ENCODE measurements at places on chromosomes 3 and 15.

GRCh38 chr3:156862338-156862737, 36.2 kb downstream of the LEKR1 start:
- DNase-seq, result no peak

DNA sequence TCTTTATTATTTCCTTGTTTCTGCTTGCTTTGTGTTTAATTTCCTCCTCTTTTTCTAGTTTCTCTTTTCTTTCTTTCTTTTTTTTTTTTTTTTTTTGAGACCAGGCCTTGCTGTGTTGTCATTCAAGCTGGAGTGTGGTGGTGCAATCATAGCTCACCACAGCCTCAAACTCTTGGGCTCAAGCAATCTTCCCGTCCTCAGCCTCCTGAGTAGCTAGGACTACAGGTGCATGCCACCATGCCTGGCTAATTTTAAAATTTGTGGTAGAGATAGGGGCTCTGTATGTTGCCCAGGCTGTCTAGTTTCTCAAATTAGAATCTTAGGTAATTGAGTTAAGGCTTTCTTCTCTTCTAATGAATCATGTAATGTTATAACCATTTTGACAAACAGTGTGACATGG, 22.4 kb downstream of the SLMAP start:
- DNase-seq, result no peak

DNA sequence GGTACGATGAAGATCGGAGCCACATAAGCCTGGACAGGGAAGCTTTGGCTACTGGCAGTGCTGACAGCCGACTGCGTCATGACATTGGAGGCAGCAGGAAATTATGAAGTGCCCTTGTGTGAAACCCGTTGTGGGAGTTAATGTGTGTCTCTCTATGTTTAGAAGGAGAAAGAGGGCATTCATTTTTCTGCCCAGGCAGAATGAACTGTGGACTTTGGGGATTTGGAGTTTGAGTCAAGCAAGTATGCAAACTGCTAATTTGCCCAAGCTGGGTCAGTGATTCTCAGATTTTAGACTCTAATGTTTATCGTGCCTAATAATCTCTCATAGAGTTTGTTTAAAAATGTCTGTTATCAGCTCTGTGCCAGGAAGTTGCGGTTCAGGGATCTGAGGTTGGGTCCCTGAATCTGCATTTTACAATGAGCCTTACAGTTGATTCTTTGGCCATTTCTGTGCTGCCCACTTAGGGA, 5.6 kb downstream of the CTXND1 start:
- no peak for DNase-seq

GRCh38 chr3:143810166-143810952, 37.9 kb downstream of the SLC9A9 start:
- no peak for DNase-seq

GRCh38 chr15:32855942-32856341, 138.1 kb downstream of the GREM1 start:
- DNase-seq, result peak; percentile 98

DNA sequence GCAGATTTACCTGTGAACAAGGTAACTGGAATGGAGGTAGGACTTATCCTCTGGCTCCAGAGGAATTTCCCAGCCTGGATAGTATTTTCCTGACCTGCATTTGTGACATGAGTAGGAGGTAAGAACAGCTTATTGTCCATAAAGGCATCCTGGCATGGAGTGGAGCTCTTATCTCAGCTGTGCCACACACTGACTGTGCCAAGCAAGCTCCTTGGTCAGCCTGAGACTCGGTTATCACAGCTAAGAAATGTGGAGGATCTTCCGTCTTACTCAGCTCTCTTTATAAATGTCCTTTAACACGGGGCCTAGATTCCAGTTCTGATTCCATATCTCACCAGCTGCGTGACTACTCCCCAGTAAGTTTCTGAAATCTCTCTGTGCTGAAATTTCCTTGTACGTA, 38.9 kb downstream of the SLCO3A1 start:
- no peak for DNase-seq

- DNase-seq, result no peak
Measured at GRCh38 chr3:66673293-66673692, 172.5 kb upstream of the LRIG1 start.

- DNase-seq, result no peak
Measured at GRCh38 chr3:139559541-139559940, 20.0 kb upstream of the RBP1 start.

GRCh38 chr3:83946554-83946953, 1012.2 kb upstream of the CADM2 start:
- DNase-seq, result no peak

- DNase-seq, result peak; percentile 35
Measured at GRCh38 chr3:76107935-76108570, 322.7 kb upstream of the ZNF717 start.

DNA sequence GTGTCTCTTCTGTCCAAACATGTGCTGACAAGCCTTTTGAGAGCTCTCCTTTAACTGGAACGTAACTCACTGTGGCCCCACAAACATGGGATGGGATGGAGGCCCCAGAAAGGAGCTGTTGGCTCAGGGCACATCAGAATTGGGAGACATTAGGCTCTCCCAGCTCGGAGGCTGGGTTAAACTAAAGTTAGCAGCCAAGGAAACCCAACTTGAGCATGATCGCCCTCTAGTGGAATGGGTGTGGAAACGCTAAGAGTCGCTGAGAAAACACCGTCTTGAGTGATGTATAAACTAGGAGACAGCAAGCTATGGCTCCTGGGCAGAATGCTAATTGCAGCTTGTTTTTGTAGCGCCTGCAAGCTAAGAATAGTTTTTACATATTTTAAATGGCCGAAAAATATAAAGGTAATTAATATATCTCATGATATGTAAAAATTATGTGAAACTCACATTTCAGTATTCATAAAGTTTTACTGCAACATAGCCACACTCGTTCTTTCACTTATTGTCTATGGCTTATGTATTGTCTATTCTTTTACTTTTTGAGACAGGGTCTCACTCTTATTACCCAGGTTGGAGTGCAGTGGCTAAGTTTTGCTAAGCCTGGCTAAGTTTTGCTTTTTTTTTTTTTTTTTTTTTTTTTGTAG, 138.8 kb upstream of the HACD2 start:
- peak; percentile 67 for DNase-seq

DNA sequence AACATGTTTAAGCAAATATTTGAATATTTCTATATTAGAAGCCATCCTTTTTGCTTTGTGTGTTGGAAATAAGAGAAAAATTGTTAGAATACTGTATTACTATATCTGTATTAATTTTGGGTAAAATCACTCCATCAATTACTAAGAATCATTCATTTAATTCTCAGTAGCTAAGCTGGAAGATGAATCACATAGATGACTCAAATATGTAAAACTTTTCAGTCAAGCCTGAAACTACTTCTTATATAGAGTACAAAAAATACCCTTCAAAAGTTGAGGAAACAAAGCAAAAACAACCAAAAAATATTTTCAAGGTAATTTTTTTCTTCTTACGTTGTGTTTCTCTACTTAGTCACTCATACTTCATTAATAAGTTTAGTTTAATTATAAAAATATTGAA, 205.7 kb upstream of the ROBO1 start:
- DNase-seq, result no peak

- no peak for DNase-seq
Measured at GRCh38 chr3:123432832-123433523, 15.9 kb downstream of the ADCY5 start.

DNA sequence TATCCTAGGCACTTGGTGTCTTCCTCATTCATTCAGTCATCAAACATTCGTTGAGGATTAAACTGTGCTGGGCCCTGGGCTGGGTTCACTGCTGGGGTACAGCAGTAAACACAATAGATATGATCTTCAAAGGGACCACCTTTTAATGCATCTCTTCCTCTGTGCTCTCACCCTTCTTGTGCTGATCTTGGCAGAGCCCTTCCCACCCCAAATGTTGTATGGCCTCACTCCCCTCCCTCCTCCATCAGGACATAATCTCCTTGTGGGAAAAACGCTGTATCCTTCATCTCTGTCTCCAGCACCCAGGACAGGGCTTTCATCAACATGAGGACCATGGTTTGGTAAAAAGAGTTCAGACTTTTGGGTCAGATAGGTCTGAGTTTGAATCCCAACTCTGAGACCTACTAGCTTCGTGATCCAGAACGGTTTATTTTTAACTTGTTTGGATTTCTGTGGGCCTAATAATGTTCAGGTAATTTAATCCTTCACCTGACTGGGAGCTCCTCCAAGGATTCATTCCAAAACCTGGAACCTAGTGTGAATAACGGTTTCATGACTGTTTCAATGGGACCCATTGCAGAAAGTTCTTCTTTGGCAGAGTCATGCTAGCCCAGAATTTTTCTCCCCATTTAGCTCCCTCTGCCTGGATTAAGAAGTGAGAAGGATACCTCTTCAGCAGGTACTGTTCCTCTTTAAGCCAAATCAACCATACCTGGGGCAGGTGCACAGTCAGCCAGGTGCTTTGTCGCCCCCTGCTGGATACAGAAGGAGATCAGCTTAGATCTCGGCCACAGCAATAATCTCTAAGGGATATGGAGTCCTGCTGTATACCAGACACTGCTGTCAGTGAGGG, 5.2 kb upstream of the WNT7A start:
- no peak for DNase-seq

DNA sequence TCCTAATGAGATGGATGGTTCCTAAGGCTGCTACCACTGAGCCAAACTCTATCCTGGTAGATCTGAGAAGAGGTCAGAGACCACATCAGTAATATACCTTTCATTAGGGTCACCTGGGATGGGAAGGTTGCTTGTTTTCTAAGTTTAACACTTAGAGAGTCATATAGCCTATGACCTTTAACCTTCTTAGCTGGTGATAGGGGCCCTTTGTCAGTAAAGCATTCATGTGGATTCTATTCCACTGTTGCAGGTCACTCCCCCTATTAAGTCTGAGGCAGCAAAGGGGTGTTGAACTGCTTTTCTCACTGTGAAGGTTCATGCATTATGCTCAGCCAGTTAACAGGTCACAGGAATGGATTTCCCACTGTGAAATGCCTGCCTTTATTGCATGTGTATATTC, 6.1 kb upstream of the ZNF609 start:
- no peak for DNase-seq

GRCh38 chr3:162729686-162730085, 1233.1 kb downstream of the OTOL1 start:
- DNase-seq, result no peak

DNA sequence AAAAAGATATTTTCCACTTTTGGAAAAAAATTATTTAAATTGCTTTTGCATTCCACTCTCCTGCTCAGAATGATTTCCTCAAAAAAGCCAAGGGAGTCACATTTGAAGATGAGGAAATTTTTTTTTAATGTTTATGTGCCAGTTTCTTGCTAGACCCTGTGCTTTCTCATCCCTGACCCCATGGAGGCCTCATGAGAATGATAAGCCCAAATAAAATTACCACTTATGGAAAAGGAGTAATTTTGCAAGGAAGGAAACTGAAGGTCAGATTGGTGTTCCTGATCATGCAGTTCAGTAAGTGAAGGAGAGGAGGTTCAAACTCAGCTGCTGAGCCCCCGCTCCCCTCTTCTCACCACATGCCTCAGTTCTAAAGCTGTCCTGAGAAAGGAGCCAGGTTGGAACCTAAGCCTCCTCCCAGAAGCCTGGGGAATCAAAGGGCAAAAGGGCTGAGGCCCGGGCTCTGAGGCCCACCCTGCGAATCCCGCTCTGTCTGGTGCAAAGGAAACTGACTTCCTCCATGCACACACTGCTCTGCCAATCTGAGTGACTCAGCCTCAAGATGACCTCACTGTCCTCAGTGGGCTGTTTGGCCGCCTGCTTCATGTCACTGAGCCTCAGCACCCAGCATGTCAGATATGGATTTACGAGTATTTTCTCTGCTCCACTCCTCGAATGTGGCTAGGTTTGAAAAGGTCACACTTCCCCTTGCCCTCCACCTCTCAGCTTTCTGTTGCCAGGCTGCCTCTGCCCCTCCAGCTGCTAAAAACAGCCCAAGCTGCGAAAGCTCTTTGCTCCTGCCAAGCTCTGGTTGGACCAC, 56.9 kb upstream of the FLNB start:
- DNase-seq, result peak; percentile 54

DNA sequence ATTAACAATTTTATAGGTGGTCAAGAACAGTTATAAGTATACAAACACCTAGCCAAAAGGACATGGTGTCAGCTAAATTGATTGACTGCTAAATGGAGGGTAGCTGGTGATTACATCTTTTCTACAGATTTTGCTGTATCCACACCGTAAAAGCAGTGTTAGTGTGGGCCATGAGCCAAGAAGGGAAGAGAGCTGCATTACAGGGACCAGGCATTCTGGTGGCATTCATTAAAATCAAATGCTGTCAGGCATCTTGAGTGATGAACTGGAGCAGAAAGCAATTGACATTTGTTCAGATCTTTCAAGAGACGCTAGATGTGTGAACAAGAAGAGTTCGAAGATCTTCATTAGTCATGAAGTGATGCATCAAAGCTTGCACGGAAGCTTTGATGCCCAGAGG, 177.9 kb downstream of the ARPP21 start:
- DNase-seq, result no peak

GRCh38 chr3:13217253-13217652, 144.0 kb upstream of the IQSEC1 start:
- DNase-seq, result no peak

DNA sequence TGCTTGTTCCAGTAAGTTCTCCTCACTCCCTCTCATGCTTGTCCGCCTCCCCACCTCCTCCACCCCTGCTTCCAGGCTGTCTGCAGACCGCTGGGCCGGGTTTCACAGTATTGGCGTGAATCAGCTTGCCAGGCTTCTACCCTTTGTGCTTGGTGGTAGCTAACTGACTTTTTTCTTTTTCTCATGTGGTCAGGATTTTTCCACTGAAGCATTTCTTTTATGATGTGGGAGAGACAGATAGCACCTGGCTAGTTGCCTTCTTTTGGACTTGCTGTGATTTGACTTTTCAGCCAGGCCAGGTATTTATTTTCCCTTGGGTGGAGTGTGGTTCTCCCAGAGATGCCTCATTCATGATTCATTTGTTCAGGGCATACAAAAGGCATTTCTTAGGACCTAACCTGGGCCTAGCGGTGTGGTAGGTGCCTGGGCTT, 60.6 kb downstream of the ST6GAL1 start:
- DNase-seq, result no peak

DNA sequence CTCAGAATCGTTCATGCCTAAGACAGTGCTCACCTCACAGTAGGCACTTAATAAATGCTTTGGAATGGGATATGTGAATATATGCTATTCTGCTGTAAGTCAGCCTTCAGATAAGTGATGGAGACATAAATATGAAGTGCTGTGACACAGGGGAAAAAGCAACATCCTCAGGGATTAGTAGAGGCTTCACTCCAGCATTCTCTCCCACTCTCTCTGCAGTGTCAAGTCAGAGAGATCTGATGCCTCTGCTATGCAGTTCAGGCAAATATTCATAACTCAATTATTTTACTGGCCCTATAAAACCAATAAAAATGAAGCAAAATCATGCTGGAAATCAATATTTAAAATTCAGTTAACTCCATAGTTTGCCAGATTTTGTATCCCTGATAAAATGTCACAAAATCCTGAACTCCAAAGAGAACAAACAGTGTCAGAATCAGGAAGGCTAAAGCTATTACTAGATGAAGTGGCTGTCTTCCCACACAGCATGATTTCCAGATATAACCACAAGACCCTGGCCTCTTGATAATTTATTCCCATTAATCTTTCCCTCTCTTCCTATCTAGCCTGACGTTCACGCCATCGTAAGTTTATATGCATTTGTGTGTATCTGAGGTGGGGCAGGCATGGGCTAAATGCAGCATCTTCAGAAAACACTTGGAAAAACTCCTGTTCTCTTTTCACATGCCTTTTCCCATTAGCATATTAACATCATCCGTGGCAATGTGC, 278.9 kb upstream of the ATP11B start:
- no peak for DNase-seq

GRCh38 chr3:148366743-148367410, 330.8 kb upstream of the AGTR1 start:
- peak; percentile 19 for DNase-seq

All from fibroblast of gingiva (primary cell).